Activated CD4-positive, alpha-beta memory T cell treated with anti-CD3 and anti-CD28 coated beads, Interleukin-2, amount 10 ng/mL, durations not matched to agents 7 days and 5 days (primary cell): ENCODE measurements at places on chromosomes 12 and 14.

- no peak for DNase-seq
Measured at GRCh38 chr14:23514644-23514957, 37.0 kb downstream of the ZFHX2 start.

DNA sequence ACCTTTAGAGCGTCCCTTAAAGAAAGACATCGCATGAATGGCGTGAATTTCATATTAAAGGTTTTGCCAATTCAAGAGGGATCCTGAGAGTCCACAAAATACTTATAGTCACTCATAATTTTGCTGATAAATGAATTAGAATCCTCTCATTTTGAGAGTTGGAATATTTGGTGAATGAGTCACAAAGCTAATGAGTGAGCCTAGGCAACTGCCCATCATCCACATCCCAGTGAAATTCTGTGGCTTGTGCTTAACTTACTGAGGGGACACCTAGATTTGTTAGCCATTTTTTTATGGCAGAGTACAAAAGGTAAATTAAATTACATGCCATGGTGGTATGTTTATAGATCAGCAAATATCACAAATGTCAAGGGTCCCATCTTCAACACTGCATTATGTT, 12.7 kb upstream of the NOXRED1 start:
- DNase-seq, result no peak

DNA sequence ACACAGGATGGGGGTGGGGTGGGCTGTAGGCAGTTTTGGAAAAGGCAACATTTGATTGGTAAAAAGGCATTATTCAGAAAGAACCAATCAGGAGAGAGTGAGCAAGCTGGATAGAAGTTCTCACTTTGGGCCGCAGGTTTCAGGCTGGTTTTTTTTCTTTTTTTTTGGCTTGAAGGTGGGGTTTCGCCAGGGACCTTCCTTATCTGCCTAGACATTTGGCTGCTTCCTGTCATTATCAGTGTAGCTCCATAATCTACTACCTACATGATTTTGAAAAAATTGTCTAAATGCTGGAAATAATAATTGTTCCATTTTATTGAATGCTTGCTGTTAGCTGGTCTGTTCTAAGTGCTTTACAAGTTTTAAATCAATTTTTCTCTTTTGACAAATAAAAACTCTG, 649.0 kb downstream of the TMTC2 start:
- no peak for DNase-seq

DNA sequence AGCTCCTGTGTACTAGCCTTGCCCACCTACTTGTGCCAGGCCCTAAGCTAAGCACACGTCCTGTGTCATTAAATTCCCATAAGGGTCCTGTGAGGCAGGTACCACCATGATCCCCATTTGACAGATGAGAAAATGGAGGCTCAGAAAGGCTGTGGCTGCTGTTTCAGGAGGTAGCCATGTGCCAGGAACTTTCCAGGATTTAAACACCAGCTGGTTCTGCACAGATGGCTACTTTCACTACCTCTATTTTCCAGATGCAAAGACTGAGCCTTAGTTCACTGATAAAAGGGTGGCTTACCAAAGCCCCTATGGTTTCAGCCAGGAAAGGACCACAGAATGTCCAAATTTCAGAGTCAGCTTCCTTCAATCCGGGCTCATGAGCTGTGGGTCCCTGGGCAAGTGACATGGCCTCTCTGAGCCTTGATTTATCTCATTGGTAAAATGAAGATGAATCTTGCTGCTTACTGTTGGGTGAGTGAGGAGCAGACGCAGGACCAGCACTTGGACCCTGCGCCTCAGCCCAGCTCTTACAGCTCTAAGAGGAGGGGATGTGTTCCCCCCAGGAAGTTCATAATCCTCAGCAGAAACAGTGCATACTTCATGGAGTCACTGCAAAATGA, 23.5 kb downstream of the CMKLR1 start:
- DNase-seq, result no peak

DNA sequence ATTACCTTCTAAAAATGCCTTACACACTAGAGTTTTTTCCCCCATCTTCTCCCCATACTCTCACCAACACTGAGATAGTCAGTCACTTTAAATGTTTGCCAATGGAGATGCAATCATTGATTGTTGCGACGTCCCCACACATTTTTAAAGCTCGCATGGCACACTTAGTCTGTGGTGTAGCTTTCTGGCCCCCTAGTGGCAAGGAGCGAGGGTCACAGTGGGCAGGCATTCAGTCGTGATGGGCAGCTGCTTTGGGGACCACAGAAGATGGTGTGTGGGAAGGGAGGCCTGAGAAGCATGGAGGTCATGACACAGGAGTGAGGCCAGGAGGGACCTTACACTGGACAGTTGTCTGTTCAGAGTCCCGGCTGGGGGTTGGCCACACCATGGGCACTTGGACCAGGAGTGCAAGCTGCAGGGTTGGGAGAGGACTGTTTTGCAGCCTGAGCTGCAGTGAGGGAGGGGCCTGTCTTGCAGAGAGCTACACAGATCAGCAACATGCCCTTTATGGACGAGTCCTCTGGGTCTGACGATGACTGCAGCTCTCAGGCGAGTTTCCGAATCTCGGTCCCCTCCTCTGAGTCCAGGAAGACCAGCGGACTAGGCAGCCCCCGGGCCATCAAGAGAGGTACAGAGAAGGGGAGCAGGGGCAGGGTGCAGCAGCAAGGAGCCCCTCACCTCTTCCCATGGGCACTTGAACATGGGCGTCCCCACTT, 28.6 kb downstream of the PIGH start:
- DNase-seq, result peak; percentile 71

DNA sequence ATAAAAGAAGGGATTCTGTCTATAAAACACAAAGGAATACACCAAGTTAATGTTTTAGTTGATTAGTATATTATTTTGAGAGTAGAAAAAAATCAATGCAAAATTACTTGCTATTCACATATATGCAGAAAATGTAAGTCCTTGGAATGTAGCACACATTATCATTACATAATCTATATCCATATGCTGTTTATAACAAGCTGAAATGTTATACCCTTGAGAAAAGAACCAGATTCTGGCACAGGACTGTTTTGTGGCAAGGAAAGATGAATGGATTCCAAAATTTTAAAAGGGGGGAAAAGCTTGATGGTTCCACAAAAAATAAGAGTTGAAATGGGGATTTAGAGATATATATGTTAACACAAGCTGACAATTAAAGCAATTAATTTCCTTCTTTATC, 153.6 kb downstream of the MSRB3 start:
- DNase-seq, result no peak

DNA sequence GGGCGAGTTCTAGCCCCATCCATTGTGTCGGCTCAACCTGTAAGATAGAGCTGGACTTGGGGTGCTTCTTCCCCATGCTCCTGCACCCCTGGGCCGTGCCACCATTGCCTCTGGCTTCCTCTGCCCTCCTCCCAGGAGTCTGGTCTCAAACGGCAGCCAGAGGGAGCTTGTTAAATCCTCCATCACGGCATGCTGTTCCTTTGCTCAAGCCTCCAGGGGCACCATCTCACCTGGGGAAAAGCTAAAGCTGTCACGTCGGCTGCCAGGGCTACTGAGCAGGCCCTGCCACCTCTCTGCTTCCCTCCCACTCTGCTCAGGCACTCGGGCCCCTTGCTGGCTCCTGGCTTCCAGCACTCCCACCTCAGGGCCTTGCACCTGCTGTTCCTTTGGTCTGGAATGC, 140.4 kb downstream of the RBM19 start:
- DNase-seq, result no peak

DNA sequence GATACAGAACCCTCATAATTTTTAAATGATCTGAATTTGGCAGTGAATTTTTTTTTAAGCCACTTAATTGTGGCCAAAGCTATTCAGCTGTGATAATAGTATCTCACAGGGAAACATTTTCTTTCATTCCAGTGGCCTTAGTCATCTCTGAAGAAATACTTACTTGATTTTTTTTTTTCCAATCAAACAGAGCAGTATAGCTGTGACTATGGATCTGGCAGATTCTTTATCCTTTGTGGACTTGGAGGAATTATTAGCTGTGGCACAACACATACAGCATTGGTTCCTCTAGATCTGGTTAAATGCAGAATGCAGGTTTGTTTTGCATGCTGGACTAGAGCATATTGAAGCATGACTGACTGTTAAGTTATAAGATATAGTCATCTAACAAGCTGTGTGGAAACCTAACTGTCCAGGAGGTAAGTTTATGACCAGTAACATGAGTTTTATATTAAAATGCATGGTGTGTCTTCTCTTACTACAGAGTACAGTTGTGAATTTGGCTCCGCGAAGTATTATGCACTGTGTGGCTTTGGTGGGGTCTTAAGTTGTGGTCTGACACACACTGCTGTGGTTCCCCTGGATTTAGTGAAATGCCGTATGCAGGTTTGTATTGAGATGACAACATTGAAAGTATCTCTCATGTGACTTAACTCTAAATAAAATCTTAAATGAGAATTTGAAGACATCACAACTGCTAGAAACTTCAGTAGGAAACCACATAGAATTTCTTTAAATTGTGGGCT, 1.9 kb downstream of the SLC25A3 start:
- DNase-seq, result peak; percentile 21

GRCh38 chr12:6607751-6608591, 792 bp upstream of the CHD4 start:
- peak; percentile 72 for DNase-seq

GRCh38 chr14:50055461-50056228, 60.7 kb downstream of the VCPKMT start:
- no peak for DNase-seq

GRCh38 chr12:51442324-51442723, 17.7 kb downstream of the SLC4A8 start:
- no peak for DNase-seq

GRCh38 chr12:31518680-31519227, 72.2 kb downstream of the DENND5B start:
- no peak for DNase-seq

DNA sequence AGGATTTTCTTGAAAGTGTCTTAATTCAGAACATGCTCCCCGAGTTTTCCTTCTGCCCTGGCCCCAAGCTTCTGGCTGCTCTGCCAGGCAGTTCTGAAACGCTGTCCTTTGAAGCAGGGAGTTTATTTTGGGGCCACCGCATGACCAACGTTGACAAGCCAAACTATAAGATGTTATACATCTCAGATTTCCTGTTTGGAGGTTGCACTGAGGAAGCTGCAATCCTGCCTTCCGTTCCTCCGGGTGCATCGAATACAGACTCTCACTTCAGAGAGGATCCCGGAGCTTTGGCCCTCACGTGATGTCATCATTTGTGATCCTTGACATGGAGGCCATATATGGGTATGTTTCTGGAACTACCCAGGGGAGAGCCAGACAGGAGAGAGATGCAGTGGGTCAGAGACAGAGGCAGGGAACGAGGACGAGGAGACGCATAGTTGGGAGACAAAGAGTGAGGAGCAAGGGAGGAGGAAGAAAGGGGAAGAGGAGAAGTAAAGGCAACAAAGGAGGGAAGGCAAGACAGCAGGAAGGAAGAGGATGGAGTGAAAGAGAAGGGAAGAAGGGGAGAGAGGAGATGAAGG, at the start of gene ASB2:
Gene ASB2, minus strand, starts transcription at position 94 of the 581 bp plus-strand sequence. CDS start 12,031 bp downstream, outside the sequence.
- DNase-seq, result peak; percentile 54

- no peak for DNase-seq
Measured at GRCh38 chr12:109597414-109597794, 23.8 kb downstream of the MVK start.

DNA sequence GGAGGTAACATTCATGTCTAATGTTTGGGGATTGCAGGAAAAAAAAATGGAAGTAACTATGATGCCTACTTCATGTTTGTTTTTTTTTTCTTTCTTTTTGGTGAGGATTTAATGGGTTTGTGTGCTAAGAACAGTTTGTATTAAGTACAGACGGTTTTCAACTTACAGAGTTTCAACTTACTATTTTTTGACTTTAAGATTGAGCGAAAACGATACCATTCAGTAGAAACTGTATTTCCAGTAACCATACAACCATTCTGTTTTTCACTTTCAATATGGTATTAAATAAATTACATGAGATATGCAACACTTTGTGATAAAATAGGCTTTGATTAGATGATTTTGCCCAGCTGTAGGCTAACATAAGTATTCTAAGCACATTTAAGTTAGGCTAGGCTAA, 10.4 kb downstream of the TECPR2 start:
- no peak for DNase-seq

- DNase-seq, result no peak
Measured at GRCh38 chr14:24057867-24058259, 6.1 kb downstream of the CARMIL3 start.

DNA sequence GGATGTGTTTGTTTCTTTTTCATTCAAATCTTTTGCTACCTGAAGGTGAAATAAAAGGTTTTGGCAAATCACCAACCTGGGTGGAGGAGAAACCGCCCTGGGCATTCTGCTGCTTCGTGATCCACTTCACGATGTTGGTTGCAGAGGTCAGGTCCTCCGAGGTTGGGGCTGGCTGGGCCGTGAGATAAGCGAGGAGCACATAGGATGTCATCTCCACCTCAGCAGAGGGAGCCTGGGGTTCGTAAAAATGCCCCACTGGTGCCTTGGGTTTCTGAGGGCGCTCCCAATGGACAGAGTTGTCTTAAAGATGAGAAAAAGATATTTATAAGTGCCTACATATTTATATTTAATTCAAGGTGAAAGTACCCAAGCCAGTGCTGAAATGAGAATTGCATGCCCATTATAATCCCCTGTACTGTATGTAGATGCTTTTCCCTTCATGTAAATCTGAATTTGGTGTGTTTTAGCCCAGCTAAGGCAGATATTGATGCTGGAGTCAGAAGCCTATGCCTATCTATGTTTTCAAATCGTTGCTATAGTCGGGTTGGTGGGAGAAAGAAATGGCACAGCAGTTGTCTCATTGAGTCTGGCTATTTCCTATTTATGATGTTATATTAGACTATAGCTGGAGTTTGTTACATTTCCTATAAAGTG, 41.1 kb downstream of the A2M start:
- DNase-seq, result no peak

GRCh38 chr12:102299731-102300130, 102.1 kb upstream of the PMCH start:
- no peak for DNase-seq

DNA sequence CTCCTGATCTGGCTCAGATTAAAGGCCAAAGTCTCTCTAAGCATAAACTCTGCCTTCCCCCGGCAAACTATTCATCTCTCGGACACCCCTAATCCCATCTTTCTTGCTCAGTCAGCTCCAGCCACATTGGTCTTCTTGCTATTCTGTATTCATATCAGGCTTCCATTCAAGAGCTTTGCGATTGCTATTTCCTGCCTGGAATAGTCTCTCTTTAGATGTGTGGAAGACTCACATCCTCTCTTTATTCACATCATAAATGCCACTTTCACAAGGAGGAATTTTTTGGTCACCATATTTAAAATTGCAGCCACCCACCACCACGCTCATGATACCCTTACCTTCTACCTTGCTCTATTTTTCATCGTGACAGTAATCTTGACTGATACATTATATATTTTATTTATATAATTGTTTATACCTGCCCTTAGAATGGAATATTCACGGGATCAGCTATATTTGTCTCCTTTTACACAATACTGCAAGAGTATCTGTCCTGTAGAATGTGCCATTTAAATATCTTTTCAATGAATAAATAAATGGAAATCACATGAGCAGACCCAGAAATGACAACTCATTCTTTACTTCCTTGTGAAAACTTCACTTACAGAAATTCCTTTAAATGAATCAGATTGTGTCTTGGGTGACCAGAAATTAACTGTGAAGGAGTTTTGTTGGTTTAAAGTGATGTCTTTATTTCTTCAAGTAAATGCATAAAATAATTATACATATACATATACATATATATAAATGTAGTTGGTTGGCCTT, 780.6 kb upstream of the FLRT2 start:
- DNase-seq, result no peak
